Osteoblast (primary cell): ENCODE measurements at places on chromosomes 12 and 14. TPM values are rescaled to one million over a fixed set of nuclear protein-coding genes. Genes with fewer than 3 reads are reported as not detected.

DNA sequence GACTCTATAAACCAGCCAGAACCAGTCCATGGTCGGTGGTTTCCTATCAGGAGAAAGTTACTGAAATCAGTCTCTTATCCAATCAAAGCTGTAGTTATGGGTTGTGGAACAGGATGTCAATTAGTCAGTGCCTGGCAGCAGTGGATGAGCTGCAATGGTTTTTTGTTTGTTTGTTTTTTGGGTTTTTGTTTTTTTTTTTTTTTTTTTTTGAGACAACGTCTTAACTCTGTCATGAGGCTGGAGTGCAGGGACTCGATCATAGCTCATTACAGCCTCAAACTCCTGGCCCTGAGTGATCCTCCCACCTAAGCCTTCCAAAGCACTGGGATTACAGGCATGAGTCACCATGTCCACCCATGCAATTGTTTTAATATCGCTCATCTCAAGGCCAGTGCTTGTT, 113.3 kb upstream of the CAND1 start:
- no peak for DNase-seq

DNA sequence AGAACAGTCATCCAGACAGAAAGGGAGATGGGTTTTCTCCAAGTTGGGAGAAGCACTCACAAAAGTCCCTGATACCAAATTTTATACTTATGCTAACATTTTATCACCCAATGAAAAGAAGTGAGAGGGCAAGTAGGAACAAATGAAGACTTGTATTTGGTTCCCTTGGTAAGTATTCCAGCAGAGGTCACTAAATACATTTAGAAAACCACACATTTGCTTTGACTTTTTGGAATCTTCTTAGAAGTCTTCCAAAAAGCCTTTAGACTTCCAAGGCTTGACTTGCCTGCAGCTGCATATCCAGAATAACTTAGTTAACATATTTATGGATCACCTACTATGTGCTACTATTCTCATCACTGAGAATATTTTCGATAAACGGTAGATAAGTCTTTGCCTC, 3.1 kb upstream of the GYS2 start:
- DNase-seq, result no peak

DNA sequence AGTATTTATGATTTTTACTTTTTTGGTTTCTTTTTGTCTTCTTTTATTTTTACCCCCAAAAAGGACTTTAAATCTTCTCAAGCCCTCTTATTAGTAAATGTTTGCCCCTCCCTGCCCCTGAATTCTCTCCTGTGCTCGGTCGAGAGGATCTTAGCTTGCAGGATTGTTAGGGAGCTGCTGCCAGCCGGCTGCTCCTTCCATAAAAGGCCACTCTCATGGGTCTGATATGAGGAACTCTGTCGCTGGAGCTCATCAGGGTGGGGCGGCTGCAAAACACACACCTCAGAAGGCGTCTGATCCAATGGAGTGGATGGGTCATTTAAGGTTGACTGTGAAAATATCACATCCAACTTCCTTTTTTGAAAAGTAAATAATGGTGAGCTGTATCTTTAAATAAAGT, 8.5 kb downstream of the LTBR start:
- peak; percentile 35 for DNase-seq

- DNase-seq, result no peak
These were observed 7.9 kb upstream of the CRIP2 start for GRCh38 chr14:105466531-105467248.

DNA sequence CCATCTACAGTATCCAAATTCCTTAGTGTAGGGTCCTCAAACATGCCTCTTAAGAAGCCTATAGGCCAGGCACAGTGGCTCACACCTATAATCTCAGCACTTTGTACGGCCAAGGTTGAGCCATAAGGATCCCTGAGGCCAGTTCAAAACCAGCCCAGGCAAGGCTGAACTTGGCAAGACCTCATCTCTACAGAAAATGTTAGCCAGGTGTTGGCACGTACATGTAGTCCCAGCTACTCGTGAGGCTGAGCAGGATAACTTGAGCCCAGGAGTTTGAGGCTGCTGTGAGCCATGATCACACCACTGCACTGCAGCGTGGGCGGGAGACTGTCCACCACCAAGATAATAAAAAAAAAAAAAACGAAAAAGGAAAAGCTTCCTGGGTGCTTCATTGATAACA, 6.8 kb downstream of the CCDC59 start:
- DNase-seq, result no peak

DNA sequence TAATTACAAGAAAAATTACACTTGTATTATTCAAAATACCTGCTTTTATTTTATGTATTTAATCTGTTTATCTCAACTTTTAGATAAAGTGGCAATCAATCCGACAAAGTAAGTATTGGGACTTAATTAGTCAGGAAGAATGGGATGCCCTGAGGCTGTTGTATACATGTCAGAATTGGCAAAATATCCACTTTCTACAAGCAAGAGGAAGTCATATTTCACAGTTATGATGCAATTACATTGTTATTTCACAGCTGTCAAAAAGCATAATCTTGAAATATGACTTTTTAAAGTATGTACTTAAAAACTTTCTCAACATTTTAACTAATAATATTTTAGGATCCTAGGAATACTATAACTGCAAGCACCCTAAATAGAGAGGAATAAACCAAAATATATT, 357.1 kb upstream of the MGAT4C start:
- DNase-seq, result no peak

DNA sequence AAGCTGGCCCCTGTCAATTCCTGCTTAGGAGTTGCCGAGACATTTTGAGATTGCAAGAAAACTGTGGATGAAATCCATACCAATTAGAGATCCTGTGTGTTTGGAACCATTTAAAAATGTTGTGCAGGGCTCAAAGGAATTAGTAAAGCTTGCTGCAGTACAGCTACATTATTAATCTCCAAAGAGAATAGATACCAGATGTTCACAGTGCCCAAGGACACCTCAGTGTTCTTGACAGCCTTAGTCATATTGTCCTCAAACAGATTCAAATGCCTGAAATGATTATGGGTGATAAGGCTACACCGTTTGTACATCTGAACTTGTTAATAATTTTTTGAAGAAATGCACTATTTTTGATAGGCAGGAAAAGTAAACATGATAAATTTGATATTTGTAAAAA, 164.6 kb downstream of the MSRB3 start:
- no peak for DNase-seq

DNA sequence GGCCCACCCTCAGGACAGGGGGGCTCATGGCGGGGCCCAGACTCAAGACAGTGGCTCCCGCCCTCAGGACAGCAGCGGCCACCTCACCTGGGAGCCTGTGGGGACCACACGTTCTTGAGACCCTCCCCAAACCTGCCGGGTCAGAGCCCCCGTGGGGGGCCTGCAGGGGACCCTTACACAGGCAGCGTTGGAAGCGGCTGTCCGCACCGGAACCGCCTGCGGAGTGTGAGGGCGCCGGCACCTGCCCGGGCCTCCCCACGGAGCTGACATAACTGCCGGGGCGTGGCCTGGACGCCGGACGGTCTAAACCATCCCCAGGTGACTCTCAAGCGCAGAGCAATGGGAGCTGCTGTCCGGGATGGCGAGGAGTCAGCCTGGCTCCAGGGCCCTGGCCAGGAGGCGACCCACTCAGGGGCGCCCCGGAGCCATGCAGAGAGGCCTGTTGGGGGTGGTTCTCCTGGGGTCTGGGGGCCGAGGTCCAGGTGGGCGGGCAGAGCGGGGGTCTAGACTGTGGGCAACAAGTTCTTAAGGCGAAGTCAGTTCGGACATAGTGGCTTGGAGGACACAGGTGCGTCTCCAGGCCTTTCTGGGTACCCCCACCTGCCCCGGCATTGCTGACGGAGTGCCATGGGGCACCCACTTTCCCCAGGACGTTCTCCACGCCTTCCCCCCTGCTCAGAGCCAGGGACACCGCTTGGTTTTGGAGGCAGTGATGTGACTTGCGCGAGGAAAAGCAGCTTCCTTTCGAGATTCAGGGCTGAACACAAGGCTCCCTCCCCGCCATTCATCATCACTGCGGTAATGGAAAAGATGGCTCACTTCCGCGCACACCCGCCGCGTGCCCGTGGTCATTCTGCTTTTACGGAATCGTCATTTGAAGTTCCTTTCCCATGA, 23.2 kb downstream of the GALNT9 start:
- DNase-seq, result peak; percentile 88

- no peak for DNase-seq
These were observed 1.1 kb upstream of the STK38L start for GRCh38 chr12:27243006-27243405.

- peak; percentile 58 for DNase-seq
These were observed 4.1 kb upstream of the PRKAG1 start for GRCh38 chr12:49022558-49023178.

DNA sequence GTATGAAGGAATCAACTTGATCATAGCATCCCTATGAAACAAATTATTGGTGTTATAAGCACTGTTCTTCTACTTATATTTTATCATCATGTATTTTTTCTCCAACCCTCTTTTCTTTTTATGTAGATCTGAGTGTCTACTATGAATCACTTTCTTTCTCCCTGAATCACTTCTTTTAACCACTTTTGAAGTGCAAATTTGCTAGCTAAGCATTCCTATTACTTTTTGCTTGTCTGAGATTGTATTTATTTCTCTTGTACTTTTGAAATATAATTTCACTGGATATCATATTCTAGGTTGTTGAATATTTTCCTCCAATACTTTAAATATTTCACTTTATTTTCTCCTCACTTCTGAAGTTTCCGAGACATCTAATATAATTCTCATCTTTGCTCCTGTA, 1282.3 kb upstream of the FLRT2 start:
- DNase-seq, result no peak

DNA sequence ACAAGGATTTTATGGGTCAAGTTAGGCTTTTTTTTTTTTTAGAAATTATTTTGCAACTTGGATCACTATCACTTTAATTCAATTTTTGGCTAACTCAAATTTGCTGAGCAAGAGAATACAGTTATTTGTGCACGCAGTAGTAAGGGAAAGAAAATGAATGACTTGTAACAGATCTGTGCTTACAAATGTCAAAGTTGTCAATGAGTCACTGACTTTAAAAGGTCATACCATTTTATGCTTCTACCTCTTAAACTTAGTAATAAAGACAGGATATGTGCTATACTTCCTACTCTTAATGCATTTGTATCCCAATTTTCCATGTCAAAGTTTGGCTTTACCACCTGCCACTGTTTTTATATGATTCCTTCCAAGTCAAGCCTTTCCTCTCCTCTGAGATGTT, 131.1 kb upstream of the FBXO33 start:
- DNase-seq, result no peak

DNA sequence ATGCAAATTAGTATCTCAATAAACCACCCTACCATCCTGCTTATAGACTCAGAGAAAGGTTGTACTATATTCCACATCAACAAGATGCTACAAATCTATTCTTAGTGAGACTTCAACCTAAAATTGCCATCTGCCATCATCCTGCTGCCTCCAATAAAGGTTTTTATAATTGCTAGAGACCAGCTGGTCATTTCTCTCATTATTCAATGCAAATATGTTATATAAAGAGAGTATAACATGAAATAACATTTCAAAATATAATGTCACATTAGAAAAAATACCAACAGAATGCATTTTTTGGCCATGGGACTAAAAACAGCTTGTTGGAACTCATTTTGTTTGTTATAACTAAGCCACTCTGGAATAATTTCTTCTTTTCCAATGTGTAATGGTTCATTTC, 247.3 kb downstream of the LRIG3 start:
- no peak for DNase-seq

GRCh38 chr12:55694188-55694515, 13.6 kb downstream of the ITGA7 start:
- DNase-seq, result peak; percentile 31

GRCh38 chr12:65055859-65056258, 65.2 kb downstream of the WIF1 start:
- DNase-seq, result no peak

DNA sequence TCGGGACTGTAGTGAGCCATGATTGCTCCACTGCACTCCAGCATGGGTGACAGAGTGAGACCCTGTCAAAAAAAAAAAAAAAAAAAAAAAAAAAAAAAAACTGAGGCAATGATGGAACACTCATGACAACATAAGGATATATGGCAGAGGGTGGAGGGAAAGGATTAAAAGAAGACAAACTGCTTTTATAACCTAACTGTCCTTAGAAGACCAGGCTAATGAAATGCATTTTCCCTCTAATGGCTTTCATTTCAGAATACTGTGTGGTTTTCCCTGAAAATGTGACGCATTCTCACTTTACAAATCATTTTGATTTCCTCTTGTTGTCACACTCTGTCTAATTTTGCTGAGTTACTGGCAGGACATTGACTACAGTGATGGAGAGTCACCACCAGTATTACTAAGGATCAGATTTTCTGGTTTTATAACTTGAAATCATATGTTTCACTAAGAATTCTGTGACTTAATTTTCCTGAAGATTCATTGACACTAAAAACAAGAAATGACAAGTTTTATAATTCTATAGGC, 137.6 kb upstream of the SSTR1 start:
- peak; percentile 5 for DNase-seq

DNA sequence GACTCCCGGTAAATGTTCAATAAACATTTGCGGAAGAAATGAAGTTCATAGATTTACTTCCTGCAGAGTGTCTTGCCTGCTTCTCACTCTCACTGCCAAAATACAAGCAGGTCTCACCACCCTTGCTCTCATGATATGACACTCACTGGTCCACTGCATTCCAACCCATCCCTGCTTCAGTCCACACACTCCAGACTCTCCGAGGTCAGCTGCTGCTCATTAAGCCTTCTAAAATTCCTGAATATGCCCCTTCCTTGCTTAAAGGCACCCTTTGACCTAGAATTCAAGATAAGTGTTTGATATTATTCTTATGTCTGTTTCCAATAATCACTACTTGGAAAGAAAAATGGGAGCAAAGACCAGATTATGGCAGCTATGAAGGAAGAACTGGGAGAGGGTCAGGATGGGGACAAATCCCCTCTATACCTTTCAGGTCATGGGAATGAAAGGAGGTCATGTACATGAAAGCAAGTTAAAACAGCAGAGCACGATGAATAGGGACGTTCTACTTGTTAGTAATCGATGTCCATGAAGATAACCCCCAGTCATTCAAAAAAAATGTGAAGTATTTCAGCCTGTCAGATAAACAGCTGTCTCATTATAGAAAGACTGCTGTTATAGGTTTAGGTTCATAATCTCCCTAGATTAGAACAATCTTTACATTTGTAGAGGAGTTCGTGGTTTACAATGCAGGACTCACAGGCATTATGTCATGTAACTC, 10.5 kb upstream of the NID2 start:
- no peak for DNase-seq

GRCh38 chr12:127507341-127507740, 759.6 kb upstream of the TMEM132C start:
- DNase-seq, result no peak

- peak; percentile 96 for DNase-seq
These were observed 27.5 kb downstream of the TCHP start for GRCh38 chr12:109927622-109928021.

DNA sequence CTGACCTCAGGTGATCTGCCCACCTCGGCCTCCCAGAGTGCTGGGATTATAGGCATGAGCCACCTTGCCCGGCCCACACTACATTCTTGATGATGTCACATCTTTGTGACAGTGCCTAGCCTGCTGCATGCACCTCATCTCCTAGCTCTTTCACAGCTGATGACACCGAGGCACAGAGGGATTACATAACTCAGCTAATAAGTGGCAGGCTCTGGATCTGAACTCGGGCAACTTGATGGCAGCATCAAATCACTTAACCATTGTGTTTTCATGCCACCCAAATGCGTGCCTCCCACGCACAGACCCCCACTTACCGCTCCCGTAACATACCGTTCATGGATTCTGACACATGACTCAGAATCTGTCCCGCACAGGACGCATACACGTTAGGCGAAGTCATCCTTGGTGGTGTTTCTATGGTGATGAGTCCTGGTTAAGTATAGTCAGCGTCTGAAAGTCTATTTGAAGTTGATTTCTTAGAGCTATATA, 7.4 kb downstream of the TMEM120B start:
- DNase-seq, result peak; percentile 75

SIX6 gene
- total RNA-seq, result under 0.01 TPM in 1 of 2 replicates, not detected in the other

FSCB gene
- total RNA-seq, result not detected in 2 replicates

MANSC4 gene
- total RNA-seq, result not detected in 2 replicates

OTOGL gene
- total RNA-seq, result 0.36 and 0.59 TPM in 2 replicates

KCNK13 gene
- not detected in 2 replicates for total RNA-seq
